ENCODE measurements at places on chromosomes 2 and 18.
A peak's percentile ranks its signal among the peaks of the same experiment; 100 is the strongest.

DNA sequence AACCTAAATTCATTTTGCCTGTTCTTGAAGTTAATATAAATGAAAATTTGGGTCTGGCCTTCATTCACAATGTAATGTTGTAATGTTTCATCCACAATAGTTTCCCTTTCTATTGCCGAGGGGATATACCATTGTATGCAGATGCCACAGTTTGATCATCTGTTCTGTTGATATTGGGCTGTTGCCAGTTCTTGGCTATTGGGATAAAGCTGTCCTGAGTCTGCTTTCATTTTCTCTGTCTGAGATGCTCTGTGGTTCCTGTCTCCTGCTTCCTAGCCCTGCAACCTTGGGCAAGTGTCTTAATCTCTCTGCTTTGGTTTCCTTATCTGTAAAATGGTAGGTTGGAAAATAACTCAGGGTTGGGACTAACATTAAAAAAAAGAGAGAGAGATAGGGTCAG lies 25.2 kb downstream of the B3GNT2 start:
- DNase-seq, result no peak

GRCh38 chr2:46812361-46813019 lies 103.1 kb downstream of the MCFD2 start:
- DNase-seq, result no peak

DNA sequence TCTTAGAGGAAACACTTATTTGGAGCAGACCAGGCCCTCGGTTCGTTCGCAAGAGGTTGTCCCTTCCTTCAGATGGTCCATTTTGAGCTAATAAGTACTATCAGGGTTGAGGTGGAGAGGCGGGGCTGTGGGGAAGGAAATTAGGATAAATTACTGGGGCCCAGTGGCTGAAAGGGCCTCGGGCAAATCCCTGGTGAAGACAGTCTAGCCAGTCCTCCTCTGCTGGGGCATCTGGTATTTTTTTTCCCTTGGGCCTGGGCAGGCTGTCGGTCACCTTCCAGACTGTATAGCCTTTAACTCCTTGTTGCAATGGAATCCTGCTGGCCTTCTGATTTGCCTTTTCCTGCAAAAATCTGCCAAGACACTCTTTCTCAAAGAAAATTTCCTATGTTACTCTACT lies 1.7 kb upstream of the MYO3B start:
- DNase-seq, result no peak

GRCh38 chr2:69645031-69645431 lies 1.5 kb upstream of the AAK1 start:
- no peak for DNase-seq

GRCh38 chr2:177629357-177630024 lies 236.9 kb downstream of the AGPS start:
- no peak for DNase-seq

DNA sequence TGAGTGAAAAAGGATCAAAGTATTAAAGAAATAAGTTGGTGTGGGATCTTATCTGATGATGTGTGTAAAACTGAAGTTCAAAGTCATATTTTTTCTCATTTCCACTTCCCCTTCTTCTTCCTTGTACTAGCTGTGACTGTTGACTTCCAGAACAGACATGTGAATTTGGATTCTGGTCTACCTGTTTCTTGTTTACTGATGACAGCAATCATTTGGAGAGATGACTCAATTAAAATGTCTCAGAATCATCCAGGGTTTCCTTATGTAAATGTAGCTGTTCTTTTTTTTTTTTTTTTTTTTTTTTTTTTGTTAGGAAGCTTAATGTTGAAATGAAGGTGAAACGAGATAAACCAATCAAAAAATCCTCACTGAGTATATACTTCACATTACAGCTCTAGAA lies 819.9 kb upstream of the PIK3C3 start:
- no peak for DNase-seq

DNA sequence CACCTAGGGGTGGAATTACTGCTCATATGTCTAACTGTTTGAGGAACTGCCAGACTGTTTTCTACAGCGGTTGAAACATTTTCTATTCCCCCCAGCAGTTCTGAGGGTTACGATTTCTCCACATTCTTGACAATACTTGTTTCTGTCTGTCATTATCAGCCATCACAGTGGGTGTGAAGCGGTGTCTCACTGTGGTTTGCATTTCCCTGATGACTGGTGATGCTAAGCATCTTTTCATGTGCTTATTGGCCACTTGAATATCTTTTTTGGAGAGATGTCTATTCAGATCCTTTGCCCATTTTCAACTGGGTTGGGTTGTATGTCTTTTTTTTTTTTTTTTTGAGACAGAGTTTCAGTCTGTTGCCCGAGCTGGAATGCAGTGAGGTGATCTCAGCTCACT lies 63.0 kb downstream of the ADNP2 start:
- no peak for DNase-seq

- peak; percentile 42 for DNase-seq
Measured at GRCh38 chr2:191333911-191334357, 88.7 kb downstream of the MYO1B start.

DNA sequence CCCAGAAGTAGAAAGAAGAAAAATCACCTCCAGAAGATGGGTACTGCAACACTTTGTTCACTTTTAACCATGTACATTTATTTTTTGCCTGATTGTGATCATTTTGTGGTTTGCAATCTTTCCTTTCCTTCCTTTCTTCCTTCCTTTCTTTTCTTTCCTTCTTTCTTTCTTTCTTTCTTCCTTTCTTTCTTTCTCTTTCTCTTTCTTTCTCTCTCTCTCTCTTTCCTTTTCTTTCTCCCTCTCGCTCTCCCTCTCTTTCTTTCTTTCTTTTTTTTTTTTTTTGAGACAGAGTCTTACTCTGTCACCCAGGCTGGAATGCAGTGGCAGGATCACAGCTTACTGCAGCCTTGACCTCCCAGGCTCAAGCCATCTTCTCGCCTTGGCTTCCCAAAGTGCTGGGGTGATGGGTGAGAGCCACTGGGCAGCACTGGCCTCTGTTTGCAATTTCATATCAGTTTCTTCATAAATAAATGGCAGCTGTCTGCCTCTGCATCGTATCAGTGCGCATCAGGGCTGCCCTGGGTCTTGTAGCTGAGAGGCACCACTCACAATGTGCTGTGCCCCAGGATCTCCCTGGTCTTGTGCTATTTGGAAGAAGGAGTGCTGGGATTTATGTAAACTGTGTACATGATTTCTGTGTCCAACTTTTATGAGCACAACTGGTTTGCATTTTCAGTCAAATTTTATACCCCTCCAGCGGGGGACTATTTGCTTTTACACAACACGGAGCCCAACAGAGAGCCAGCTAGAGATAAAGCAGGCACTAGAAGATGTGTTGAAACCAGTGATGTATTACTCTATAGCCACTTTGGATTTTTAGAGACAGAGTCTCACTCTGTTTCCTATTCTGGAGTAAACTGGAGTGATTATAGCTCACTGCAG lies 6.9 kb upstream of the LIMS2 start:
- DNase-seq, result no peak
